Thoracic aorta (tissue), 2 donors: ENCODE measurements at places on chromosomes 16 and 17. TPM values are rescaled to one million over a fixed set of nuclear protein-coding genes. Genes with fewer than 3 reads are reported as not detected.

DNA sequence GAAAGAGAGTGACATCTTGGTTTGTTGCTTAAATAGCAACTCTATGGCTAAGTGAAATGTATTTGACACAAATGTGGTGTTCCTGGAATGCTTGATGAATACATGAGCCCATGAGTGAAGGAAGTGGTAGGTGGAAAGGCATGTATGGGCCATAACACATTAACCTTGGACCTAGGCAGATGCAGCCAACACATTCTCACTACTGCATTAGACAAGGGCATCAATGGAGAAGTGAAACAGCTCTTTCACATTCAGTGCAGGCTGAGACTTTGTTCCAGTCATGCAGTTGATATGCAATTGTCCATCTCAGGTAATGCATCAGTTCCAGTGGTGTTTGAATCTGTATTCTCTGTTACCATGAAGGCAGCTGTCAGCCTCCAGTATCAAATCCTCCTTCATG is 133.6 kb downstream of the HS3ST3B1 start:
- no peak for DNase-seq

Gene PNPO
- 28.9 TPM for total RNA-seq

GRCh38 chr16:19708296-19709205 is 9.5 kb downstream of the KNOP1 start:
- no peak for DNase-seq

DNA sequence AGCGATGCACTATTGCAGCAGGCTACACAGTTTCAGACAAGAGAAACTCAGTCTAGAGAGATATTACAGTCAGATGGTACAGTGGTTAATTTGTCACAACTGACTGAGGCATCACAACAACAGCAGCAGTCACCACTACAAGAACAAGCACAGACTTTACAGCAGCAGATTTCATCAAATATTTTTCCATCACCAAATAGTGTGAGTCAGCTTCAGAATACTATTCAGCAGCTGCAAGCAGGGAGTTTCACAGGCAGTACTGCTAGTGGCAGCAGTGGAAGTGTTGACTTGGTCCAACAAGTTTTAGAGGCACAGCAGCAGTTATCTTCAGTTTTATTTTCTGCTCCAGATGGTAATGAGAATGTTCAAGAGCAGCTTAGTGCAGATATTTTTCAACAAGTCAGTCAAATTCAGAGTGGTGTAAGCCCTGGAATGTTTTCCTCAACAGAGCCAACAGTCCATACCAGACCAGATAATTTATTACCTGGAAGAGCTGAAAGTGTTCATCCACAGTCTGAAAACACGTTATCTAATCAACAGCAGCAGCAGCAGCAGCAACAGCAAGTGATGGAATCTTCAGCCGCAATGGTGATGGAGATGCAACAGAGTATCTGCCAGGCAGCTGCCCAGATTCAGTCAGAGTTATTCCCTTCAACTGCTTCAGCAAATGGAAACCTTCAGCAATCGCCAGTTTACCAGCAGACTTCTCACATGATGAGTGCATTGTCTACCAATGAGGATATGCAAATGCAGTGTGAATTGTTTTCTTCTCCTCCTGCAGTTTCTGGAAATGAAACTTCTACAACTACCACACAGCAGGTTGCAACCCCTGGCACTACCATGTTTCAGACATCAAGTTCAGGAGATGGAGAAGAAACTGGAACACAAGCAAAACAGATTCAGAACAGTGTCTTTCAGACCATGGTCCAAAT is 34.1 kb downstream of the NQO1 start:
- DNase-seq: no peak

DNA sequence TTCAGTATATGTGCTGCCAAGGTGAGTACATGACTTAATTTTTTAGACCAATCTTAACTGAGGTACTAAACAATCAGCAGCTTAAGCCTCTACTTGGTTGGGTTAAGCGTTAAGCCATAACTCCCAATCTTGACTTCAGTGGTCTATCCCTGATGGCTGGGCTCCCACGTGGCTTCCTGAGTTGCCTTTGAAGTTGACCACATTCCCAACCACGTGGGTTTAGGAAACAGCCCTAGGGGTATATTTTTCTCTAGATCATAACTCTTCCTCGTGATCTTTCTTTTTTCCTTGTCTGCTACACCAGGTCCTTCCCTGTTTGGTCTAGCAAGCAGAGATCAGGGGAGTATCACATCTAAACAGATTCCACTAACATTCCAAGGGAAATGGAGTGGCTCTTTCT is 20.1 kb upstream of the PIRT start:
- DNase-seq: no peak

DNA sequence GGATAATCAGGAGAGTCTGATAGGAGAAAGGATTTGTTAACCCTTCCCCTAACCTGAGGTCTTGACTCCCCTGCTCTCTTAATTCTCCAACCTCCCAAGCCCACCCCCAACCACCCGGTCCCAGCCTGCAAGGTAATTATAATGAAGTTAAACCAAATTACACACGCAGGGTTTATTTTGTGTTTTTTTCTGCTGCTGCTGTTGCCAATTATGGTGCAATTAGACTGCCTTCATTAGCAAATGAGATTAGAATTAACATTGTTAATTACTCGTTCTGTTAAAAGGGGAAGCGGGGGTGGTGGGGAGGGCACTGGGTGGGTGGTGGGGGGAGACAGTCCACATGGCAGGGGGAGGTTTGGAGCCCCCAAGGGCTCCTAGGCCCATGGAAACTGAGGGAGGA is 128.9 kb downstream of the CCT6B start:
- no peak for DNase-seq
